Myocyte (in vitro differentiated cells): ENCODE measurements at places on chromosomes 6 and 20.

GRCh38 chr6:16533210-16533609 lies 228.1 kb downstream of the ATXN1 start:
- no peak for DNase-seq

GRCh38 chr20:61559706-61560315 lies 307.8 kb downstream of the CDH4 start:
- no peak for DNase-seq

GRCh38 chr6:54245265-54245664 lies 63.0 kb upstream of the TINAG start:
- DNase-seq, result no peak

DNA sequence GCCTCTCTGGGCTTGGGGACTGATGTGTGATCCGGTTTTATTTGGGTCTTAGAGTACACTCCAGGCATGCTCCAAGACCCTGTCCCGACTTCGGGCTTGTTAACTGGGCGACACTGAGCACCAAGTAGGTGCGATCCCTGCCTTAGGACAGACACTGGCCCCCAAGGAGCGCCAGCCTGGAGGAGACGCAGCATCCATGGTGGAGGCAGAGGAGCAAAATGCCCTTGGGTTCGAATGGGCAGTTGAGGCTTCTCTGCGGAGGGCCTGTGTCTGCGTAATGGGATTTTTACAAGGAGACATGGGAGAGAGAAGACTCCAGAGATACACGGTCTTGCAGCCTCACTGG lies 593 bp upstream of the LEMD2 start:
- DNase-seq, result no peak

- DNase-seq, result no peak
These were observed 3.8 kb downstream of the EZR start for GRCh38 chr6:158815379-158815724.

- DNase-seq, result peak; percentile 73
These were observed 195.7 kb downstream of the FARS2 start for GRCh38 chr6:5457041-5457440.

DNA sequence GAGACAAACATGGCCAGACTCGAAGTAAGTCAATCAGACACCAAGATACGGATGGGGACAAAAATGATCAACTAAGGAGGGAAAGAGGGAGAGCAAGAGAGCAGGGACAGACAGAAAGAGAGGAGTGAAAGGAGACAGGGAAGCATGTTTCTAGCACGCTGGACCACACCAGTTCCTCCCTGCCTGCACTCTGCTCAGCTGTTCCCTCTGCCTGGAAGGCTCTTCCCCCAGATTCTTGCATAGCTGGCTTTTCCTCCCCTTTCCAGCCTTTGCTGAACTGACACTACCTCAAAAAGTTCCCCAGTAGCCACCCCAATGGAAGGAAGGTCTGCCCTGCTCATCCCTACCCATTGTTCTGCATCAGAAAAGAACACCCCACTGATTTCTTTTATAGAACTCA lies 185.9 kb downstream of the MAFB start:
- DNase-seq, result no peak

DNA sequence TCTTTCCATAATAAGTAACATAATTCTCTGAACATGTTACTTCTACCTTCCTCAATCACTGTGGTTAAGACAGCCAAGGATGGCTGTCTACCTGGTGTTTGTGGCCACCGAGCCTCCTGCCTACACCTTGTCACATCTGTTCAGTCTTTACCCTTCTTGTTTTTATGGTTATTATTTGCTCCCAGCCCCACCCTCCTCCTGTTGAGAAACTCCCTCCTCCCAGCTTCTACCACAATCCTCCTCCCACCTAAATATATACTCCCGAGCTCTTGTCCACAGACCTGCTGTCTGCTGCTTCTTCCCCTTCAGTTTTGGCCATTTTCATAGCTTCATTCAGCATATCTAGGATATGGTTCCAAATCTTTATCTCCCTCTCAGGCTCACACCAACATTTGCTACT lies 35.7 kb upstream of the GABRR1 start:
- no peak for DNase-seq

GRCh38 chr20:34350095-34350494 lies 13.0 kb upstream of the ITCH start:
- DNase-seq, result no peak
